ENCODE measurements at places on chromosomes 12 and 14.

GRCh38 chr12:16165506-16165905, 112.0 kb downstream of the SLC15A5 start:
- ATAC-seq = no peak

GRCh38 chr14:84456946-84457345, 1073.0 kb upstream of the FLRT2 start:
- no peak for ATAC-seq

- no peak for ATAC-seq
Measured at GRCh38 chr12:108237272-108237671, 101.8 kb downstream of the CMKLR1 start.

DNA sequence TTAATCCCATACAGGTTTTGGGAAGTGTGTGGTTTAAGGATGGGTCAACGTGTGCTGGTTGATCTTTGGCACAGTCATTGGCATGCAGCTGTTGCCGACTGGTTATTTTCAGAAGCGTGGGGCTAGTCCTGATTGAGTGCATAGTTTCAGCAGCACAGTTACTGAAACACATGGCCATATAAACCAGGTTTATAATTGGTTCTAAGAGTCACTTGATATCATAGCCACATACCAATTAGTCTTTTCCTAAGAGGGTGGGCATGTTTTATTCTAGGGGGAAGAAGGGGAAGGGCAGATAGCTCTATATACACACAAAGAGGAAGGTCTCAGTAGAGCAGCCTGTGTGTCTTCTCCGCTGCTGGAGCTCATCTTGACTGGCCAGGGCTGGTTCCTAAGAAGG, 11.0 kb upstream of the RPS6KL1 start:
- ATAC-seq = no peak

- no peak for ATAC-seq
Measured at GRCh38 chr12:30286345-30286926, 409.2 kb downstream of the IPO8 start.

- ATAC-seq = no peak
Measured at GRCh38 chr12:78236264-78236663, 405.6 kb downstream of the NAV3 start.

- ATAC-seq = peak; percentile 60
Measured at GRCh38 chr14:100586403-100587085, 673 bp downstream of the BEGAIN start.

DNA sequence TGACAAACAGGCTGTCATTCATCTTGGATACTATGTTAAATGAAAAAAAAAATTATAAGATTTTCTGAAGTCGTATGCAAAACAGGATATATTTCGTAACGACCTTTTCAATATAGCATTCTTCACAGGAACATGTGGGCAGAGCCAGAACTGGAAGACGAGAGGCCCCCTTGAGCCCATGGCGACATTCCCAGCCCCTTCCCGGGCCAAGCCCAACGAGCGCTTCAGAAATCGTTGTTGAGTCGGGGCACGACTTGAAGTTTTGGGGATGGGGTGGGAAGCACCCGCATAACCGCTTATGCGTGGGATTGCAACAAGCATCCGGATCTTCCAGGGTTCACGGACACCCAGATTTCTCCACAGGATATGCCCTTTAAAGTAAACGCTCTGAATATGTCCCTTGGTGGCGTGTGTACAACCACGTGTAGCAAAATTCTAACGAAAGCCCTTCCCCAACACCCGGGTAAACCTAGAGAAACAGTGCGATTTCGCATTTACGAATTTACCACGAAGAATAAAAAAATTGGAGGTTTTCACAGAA, 736 bp downstream of the C14orf39 start:
- ATAC-seq = no peak

GRCh38 chr14:51822499-51822898, 37.9 kb upstream of the GNG2 start:
- ATAC-seq = no peak

GRCh38 chr14:89336338-89336737, 80.7 kb downstream of the FOXN3 start:
- ATAC-seq = no peak

DNA sequence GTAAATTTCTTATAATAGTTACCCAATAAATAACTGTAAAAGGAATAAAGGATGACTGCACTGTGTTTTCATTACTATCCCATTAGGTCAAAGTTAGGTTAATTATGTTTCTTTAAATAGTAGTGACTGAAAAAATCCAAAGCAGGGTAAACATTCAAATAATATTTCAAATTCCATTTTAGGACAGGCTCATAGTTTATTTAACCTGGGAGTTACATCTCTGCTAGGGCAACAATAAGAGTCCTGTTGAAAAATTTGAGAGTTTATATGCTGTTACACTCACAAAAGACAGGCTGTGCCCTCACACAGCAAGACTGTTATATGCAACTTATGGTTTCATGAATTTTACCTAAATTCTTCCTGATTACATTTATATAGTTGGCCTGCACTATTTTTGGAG, 8.0 kb downstream of the ERP27 start:
- no peak for ATAC-seq

GRCh38 chr12:6627616-6628015, 8.1 kb downstream of the LPAR5 start:
- ATAC-seq = peak; percentile 48

- no peak for ATAC-seq
Measured at GRCh38 chr12:113293100-113293499, 41.8 kb downstream of the SLC8B1 start.

DNA sequence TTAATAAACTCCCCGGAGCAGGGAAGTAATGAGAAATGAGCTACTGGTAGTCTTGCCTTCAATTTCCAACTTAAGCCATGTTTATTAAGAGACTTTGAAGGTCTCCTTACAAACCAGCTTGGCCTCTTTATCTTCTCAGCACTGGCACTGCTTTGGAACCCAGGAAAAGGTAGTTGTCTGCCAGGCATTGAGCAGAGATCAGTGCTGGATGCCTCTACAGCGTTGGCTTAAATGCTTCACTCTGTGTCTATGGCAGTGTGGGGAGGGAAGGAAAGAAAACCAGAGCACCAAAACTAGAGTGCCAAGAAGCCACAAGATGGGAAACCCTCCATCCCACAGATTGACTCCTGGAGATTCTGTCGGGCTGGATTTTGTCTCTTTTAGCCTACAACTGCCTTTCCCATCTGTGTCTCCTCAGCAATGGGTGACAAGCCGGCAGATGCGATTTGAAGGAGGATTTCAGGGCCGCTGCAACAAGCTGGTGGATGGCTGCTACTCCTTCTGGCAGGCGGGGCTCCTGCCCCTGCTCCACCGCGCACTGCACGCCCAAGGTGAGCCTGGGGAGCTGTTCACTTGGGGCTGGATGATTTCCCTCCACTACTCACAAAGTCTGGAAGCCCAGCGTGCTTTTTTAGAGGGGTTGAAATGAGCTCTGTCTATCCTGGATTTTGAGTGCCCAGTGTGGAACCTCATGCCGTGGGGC, 57.3 kb downstream of the FNTB start:
- no peak for ATAC-seq

- ATAC-seq = peak; percentile 89
Measured at GRCh38 chr14:106547735-106548434, 1021.5 kb downstream of the TMEM121 start.

- peak; percentile 55 for ATAC-seq
Measured at GRCh38 chr12:124939079-124939420, 24.6 kb upstream of the UBC start.

GRCh38 chr12:27818401-27818918, 38.4 kb upstream of the MANSC4 start:
- no peak for ATAC-seq

DNA sequence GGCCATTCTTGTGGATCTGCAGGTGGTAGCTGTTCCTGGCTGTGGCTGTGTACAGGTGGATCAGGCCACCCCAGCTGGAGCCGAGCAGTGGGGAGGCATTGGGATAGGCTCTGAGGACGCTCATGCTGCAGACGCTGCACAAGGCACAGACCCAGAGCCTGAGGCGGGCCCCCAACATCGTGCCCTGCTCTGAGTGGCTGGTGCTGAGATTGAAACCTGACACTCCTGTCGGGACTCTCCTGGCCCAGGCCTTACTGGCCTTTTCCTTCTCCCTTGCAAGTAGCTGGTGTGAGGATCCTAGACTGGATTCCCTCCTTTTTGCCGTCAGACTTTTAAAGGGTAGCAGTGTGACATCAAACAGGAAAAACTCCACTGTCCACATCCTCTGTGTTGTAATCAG, at the start of gene FGF23:
Gene FGF23, minus strand, starts transcription at position 308 of the 400 bp plus-strand sequence. Its CDS starts 130 bp downstream, at position 178.
- ATAC-seq = no peak

DNA sequence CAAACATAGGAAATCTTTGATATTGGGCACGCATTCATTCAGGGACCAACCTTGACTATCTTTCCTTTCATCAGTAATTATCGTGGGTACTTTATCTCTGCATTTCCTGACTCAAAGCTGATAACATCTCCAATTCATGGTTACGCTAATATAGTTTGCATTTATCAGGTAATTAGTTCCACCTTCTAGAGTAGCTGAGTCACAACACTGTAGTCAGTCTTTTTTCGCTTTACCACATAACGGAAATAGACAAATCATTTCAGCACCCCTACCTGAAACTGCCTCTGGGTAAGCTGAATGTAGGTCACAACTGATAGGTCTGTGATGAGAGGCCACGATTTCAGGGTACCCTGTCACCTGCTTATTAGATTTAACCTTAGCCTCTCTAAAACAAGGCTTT, 36.7 kb upstream of the IL22 start:
- ATAC-seq = peak; percentile 82

DNA sequence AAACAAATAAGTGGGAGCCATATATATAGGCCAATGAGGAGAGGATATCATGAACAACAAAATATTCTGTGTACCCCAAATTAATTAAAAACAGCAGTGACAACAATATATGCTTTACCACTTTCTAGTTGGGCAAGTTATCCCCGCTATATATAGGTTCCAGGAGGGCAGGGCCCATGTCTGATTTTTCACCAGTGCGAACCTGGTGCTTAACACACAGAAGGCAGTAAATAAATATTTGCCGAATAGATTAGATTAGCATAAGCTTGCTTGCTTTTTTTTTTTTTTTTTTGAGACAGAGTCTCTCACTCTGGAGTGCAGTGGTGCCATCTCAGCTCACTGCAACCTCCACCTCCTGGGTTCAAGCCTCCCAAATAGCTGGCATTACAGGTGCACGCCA, 3.4 kb upstream of the MIP start:
- no peak for ATAC-seq

GRCh38 chr14:35669782-35670181, 135.8 kb downstream of the INSM2 start:
- peak; percentile 19 for ATAC-seq

DNA sequence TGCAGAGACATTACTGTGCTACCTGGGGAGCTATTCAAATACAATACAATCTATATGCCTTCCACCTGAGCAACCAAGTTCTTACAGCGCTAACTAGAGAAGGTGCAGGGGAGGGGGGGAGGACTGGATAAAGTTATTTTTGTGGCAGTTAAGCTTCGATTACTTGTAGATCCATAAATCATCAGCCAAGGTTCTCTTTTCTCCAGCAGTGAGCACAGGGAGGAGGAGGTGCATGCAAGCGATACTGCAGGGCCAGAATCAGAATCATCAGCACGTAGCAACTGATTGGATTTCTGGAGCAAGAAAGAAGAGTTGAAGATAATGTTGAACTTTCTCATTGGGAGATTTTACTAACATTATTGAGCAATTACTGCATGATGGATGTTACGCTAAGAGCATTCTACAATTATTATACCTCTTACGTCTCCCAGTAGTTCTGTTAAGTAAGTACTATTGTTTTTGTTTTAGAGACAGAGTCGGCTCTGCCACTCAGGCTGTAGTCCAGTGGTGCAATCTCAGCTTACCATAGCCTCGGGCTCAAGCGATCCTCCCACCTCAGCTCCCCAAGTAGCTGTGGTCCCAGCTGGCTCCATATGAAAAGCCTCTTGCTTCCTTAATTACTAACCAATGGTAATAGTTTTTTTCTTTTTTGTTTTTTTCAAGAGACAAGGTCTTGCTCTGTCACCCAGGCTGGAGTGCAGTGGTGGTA, 74.6 kb upstream of the EEA1 start:
- no peak for ATAC-seq

Measured in activated T-helper 17 cell treated with anti-CD3 and anti-CD28 coated beads, Interleukin-2, amount 50 U/mL, for 72 hours (primary cell).